ENCODE measurements at places on chromosomes 7 and 10.

GRCh38 chr7:29848941-29849340 is 42.6 kb downstream of the WIPF3 start:
- no peak for DNase-seq

DNA sequence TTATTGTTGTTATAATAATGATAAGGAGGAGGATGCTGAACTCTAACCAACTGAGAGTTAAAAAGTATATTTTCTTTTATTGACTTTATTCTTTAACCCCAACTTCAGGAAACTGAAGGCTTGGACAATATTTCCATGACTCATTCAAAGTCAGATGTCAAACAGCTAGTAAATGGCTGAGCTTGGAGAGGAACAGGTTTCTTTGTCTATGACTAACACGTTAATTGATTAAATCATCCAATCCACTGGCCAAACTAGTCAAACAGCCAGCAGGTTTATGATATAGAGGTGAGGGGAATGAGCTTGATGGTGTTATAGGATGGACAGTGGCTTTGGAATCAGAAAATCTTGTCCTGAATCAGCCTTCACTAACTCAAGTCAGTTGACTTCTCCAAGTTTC is 119.1 kb upstream of the WDR11 start:
- no peak for DNase-seq

GRCh38 chr7:150912427-150912826 is 60.1 kb downstream of the AOC1 start:
- DNase-seq: no peak

DNA sequence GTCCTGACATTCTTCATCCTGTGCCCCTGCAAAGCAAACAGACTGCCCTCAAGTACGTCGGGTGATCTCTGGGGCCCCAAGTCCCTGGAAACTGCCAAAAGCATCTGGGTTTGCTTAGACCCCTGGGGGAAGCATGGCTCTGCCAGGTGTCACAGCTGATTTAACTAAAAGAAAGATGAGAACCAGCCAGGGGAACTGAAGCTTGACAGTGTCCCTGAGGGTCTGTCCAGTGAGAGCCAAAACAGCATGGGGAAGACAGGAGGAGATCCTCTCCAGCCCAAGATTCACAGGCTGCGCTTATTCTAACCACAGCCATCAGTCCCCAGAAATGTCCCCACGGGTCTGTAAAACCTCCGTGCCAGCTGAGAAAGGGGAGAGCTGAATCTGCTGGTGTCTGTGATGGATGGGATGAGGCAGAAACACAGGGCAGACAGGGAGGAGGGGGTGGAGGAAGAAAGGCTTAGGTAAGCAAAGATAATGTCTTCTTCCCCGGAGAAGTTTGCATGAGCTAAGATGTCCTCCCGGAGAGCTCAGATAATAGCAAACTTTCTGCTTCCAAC is 21.3 kb downstream of the CCDC3 start:
- DNase-seq: no peak

DNA sequence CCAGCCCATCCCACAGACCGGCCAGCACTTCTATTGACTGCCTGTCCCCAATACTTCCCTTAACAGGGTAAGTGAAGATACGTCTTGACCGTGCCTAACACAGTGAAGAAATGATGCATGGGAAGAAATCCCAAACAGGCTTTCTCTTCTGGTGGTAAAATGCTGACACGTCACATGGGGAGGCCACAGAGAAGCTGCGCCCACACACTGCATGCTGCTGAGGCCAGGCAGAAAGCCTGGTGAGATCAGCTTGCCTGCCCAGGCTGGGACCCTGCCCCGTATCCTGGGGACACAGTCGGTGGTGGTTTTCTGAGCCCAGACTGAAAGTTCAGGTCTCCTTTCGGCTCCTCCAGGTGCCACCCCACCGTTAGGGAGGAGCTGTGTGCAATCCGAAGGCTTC is 356.3 kb upstream of the MGMT start:
- DNase-seq: no peak

DNA sequence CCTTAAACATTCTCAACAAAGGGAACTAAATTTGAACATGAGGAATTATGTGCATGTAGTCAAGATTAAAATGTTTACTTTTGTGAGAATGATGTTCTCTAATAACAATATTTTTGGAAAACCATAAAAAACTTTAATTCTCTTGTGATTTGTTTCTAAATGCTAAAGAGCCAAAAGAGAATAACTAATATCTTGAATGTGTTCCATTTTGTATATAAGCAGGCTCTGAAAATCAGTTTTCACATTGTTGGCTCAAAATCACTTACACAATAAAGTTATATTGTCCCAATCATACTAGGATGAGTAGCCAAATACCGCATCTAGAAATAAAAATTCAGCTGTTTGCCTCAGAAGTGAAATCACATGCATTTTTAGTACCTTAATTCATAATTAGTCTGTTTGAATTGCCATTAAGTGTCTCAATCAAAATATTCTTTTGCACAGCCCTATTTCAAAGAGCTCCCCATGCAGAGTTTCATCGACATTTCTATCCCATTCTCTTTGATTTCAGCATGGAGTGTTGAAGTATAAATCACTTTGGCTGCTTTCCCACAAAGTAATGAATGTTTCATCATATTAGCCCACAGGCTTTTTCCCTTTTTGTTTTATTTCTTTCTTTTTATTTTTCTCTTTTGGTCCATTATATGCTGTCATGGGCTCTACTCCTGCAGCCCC is 420.3 kb upstream of the POM121L12 start:
- no peak for DNase-seq

DNA sequence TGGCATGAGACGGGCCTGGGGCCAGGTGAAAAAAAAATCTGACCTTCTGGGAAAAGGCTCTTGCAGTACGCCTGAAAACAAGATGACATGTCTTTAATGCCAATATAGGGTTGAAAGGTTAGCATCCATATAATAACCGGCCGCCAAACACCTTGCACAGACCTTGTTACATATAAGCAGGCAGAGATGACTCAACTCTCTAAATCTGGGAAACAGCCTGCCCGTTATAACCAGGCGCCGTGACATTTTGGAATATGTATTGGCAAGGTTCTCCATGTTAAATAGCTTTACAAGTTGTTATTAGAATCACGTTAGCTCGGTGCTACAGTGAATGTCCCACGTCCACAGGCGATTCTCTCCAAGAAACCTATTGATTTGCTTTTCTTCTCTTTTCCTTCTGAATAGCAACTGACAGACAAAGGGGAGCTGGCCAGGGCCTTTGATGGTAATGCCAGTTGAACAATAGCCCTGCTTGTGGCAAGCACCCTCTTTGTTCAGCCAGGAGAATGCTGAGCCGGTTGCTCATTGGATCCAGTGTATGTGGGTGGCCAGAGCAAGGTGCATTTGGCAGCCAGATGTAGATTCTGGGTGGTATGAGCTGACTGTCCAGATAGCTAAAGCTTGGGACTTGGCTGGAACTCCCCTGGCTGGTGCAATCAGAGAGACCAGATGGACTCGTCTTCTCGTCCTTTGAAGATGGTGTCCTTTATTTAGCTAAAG is 80.1 kb upstream of the AUTS2 start:
- DNase-seq: no peak

- no peak for DNase-seq
Measured at GRCh38 chr7:116353647-116354046, 143.3 kb downstream of the TES start.

GRCh38 chr7:132371948-132372347 is 204.3 kb downstream of the PLXNA4 start:
- no peak for DNase-seq

DNA sequence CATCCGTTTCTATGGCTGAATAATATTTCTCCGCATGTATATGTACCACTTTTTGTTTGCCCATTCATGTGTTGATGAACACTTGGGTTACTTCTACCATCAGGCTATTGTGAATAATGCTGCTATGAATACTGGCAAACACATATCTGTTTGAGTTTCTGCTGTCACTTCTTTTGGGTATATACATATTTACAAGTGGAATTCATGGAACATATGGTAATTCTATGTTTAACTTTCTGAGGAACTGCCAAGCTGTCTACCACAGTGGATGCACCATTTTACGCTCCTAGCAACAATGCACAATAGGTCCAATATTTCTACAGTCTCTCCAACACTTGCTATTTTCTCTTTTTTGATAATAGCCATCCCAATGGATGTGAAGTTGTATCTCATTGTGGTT is 5.5 kb upstream of the ZNF488 start:
- DNase-seq: no peak

- DNase-seq: no peak
Measured at GRCh38 chr7:148114804-148115203, 475.8 kb upstream of the C7orf33 start.

GRCh38 chr7:18873734-18874336 is 243.6 kb downstream of the TWIST1 start:
- no peak for DNase-seq

GRCh38 chr7:35646289-35647023 is 48.5 kb downstream of the HERPUD2 start:
- DNase-seq: no peak

DNA sequence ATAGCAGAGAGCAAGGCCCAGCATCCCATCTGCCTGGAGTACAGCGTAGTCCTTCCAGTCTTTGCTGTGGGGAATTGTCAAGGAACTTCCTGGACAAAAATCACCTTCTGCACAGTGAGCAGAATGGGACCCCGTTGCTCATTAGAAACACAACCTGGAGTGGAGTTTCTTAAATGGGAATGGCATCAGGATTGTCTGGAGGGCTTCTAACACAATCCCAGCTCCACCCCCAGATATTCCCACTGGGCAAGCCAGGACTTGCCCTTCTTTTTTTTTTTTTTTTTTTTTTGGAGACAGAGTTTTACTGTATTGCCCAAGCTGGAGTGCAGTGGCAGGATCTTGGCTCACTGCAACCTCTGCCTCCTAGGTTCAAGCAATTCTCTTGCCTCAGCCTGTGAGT is 356.4 kb downstream of the GALNT17 start:
- DNase-seq: no peak

DNA sequence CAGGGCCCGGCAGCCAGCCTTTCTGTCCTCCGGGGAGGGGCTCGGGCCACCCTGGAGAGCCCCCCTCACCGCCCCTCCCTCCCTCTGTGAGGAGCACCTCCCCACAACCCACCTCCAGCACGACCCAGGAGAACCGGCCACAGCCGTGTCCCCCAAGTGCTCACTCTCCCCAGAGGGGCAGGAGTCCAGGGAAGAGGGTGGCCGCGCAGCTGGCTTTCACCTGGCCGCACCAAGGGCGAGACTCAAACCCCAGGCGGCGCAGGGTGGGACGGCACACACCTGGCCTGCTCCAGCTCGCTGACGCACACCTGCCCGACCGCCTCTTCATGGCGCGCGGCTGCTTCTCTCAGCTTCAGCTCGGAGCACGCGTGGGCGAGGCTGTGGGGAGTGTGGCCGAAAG is 73.4 kb downstream of the CFAP46 start:
- DNase-seq: no peak

DNA sequence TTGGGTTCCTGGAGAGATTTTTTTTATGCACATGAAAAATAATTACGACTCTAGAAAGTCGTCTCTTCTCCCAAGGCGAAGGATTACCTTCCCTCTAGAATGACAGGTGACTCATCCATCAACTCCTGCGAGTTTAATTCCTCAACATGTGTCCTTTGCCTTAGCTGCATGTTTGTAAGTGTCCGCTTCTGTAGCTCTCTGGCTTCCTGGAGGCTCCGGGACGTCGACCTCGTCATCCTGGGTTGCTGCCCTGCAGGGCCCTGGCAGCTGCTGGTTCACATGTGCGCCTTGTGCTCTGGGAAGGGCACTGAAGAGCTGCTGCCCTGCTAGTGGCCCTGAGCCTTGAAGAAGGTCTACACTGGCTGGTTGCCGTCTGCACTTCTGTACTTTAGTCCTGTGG is 210.2 kb downstream of the MLLT10 start:
- no peak for DNase-seq

Data from OCI-LY7 (cell line).